ENCODE measurements at places on chromosomes 3 and 15.
A peak's percentile ranks its signal among the peaks of the same experiment; 100 is the strongest.

DNA sequence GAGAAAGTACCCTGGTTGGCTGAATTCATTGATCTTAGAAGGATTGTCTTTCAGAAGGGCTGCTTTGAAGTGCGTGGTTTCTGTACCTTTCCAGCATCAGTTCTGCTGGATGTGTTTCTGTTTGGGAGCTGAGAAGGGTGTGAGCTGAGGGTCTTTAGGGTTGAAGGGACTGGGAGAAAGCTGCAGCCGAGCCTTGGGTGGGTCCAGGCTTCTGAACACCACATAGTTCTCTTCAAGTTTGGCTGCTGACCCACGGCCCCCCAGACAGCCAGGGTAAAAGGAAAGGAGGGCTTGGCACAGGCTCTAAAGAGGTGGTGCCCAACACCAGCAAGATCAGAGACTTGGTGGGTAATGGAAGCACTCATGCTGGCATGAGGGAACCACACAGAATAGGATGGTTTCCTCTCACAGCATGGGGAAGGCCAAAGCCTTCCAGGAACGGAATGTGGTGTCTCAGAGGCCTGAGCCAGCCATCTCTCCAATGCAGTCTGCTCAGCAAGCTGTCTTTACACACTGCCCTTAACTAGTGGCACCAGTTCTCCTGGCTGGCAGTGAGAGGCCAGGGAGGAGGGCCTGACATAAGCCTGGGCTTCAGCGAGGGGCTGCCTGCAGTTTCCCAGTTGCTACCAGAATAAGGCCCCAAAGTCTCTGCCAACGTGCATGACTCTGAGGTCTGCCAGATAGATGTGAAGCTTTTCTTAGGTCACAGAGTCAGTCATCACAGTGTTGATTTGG lies 239.0 kb upstream of the TRIM42 start:
- DNase-seq: no peak

GRCh38 chr3:45128950-45129349 lies 17.2 kb downstream of the CDCP1 start:
- no peak for DNase-seq

DNA sequence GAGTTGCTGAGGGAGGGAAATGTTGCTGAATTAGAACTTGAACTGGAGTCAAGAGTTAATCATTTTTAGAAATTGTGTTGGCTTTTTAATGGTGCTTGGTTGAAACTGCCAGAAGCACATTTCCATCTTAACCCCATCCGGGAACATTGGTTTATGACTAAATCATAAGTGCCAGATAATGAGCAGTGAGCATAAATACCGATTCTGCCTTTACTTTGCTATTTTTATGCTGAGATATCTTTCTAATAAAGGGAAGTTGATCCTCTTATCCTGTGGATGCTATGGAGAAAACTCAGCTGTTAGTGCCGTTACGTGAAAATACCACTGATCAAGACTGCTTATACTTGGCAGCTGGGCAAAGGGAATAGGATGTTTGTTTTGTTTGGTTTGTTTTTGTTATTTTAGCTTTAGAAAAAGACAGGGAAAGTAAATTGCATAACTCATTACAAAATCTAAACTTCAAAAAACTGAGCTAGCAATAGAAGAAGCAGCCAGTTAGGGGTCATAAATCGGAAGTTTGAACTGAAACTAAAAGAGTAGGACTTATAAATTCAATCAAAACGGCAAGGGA lies 813.1 kb downstream of the NAALADL2 start:
- no peak for DNase-seq

DNA sequence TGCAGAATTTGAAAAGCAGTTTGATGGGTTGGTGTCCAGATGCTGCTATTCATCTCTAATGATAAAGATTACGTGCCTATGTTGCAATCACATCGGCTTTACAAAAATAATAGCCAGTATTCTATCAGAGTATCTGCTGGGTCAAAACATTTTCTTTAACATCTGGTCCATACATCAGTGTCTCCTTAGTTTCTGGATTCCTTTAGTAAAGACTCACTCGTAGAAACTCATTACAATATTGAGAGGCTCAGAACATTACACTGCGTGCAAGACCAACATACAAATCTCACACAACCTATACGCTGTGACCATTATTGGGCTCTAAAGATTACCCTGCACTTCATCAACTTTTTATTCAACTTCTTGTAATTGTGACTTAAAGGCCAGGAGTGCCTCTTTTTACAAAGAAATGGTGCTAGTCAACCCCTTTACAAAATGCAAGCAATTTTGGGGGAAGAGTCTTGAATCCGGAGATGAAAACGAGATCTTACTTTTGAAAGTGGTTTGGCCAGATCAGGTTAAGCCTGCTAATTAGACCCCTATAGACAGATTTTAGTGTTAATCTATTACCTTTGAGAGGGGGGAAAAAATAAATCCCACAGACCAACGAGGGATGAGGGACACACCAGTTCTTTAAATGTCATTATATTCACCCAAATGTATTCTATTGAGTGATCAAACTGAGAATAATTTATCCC lies 2.9 kb downstream of the TRA2B start:
- DNase-seq: no peak

- no peak for DNase-seq
Observed at GRCh38 chr3:177358977-177359592, 161.8 kb upstream of the TBL1XR1 start.

DNA sequence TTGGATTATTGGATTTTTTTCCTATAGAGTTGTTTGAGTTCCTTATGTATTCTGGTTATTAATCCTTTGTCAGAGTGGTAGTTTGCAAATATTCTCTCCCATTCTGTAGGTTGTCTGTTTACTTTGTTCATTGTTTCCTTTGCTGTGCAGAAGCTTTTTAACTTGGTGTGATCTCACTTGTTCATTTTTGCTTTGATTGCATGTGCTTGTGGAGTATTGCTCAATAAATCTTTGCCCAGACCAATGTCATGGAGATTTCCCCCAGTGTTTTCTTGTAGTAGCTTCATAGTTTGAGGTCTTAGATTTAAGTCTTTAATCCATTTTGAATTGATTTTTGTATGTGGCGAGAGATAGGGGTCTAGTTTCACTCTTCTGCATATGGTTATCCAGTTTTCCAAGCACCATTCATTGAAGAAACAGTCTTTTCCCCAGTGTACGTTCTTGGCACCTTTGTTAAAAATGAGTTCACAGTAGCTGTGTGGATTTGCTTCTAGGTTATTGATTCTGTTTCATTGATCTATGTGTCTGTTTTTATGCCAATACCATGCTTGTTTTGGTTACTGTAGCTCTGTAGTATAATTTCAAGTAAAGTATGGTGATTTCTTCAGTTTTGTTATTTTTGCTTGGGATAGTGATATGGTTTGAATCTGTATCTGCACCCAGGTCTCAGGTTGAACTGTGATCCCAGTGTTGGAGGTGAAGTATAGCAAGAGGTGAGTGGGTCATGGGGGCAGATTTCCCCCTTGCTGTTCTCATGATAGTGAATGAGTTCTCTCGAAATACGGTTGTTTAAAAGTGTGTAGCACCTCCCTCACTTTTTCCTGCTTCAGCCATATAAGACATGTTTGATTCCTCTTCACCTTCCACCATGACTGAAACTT lies 46.1 kb upstream of the TNFSF10 start:
- no peak for DNase-seq

GRCh38 chr3:171955598-171955997 lies 83.8 kb upstream of the FNDC3B start:
- DNase-seq: no peak

- no peak for DNase-seq
Observed at GRCh38 chr3:168850109-168850508, 754.4 kb upstream of the GOLIM4 start.

DNA sequence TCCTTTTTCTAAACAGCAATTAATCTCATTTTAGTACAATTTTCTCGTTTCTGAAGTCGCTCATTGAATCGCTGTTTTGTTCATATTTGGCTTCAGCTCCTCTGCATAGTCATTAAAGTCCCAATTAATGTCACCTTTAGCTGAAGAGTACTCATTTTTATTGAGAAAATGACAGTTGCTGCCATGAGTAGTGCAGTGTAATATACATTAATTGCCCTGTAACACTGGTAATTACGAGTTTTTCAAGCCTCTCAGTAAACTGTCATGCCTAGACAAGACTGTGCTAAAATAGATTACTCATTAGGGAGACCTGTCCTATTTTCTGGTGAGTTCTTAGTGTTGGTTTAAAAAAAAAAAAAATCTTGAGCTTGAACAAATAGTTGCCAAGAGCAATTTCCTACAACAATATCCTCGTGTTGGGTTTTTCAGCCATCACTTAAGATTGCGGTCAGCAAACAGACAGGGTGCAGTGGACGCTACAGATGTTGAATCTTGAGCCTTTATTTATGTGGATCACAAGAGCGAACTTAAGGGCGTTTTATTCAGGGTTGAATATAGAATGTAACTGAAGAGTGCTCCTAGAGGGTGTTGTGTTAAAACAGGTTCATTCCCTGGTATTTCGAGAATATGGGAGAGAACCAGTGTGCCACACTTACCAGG lies 176.0 kb downstream of the CDIN1 start:
- DNase-seq: no peak

GRCh38 chr15:79436037-79436780 lies 4.1 kb downstream of the MINAR1 start:
- no peak for DNase-seq

DNA sequence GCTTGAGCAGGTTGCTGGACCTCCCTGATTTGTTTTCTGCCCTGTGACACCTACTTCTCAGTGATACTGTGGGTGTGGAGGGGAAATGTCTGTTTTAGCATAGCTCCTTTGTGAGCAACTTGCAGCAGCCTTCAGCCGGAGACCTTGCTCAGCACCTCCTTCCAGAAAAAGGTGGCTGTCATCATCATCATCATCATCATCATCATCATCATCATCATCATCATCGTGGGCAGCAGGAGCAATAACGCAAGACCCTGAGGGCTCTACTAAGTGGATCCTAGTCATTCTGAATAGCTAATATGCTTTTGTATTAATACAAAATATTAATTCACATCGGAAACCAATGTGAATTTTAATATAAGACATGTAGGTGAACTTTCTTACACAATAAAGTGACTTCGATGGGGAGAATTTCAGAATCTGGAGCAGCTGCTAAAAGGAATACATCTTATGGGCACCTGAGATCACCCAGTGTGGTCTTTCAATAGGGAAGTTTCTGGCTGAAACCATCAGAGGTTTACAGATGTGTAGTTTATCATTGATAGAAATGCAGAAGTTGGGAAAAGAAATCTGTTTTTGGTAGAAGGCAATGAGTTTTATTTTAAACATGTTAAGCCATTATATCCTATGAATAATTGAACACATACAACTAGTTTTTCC lies 8.6 kb downstream of the GABRR3 start:
- no peak for DNase-seq

DNA sequence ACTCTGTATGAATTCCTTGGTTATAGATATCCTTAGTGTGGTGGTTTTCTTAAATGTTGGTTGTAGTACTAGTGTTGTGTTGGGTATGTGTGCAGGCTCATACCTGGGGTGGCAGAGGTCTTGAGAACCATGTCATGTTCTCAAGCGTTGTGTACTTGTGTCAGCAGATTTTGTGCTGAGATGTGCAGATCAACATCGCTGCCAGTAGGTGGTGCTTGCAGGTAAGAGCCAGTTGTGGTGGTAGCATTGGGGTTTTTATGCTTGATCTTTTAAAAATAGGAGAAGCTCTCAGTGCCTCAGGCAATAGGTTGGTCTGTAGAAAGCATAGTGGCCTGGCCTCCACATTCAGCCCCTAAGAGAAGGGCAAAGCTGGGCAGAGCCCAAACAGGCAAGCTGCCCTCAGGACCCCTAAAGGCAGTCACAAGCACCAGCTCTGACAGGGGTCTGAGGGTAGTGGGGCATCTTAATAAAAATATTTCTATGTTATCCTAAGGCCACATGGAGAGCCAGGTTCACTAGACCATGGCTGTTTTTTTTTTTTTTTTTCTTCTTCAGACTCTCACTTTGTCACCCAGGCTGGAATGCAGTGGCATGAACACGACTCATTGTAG lies 164.0 kb downstream of the IL20RB start:
- DNase-seq: peak; percentile 11

GRCh38 chr3:31576521-31576920 lies 43.8 kb downstream of the STT3B start:
- no peak for DNase-seq

GRCh38 chr3:194251891-194252560 lies 99.1 kb downstream of the CPN2 start:
- no peak for DNase-seq

DNA sequence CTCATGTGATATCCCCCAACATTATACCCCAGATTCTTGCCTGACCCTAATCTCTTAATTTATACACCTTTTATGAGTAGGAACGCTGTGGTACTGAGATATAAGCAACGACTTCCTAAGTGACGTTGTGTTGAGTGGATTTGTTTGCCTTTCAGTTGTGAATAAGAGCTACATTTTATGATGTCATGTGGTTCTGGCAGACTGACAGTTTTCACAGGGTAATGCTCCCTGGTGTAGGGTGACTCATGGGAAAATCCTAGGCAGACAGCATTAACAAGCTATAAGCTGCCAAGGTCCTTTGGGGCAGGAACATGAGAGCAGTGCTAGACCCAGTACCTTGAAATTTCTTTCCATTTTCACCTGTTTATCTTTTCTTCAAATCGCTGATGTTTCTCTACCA lies 11.2 kb downstream of the C3orf52 start:
- DNase-seq: peak; percentile 94

GRCh38 chr3:141331377-141332318 lies 36.7 kb upstream of the ZBTB38 start:
- peak; percentile 54 for DNase-seq

GRCh38 chr3:17158941-17159682 lies 274.4 kb downstream of the PLCL2 start:
- no peak for DNase-seq

- peak; percentile 45 for DNase-seq
Observed at GRCh38 chr3:120559242-120560061, 36.7 kb upstream of the NDUFB4 start.

DNA sequence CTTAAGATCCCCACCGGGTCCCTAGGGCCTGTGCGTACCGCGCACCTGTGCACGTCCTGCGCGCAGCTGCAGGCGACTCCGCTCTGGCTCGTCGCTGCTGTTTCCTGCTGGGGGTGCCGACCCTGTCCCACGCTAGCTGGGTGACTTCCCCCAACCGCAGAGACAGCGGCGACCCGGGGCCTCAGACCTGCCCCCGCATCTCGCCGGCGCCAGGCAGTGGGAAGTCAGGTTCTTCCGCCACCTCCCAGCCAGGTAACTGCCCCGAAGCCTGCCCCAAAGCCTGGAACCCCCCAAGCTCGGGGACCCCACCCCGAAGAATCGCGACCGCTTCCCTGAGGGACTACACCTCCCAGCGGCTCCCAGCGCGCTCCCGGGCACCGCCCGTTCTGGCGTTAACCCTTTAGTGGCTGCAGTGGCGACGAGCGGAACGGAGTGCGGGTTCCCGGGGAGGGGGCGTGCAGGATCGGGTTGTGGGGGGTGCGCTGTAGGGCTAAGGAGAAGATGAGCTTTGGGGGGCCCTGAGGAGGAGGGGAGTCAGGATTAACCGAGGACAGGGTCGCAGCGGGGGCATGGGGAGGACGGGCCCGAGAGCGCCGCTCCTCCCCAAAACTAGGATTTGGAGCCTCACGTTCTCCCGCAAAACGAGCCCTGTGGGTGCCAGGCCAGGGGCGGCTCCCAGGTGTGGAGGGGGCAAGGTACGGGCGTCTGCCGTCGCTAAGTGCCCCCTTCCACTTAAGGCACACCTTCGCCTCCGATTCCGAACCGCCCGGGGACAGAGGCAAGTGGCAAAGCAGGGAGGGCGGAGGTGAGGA lies 589 bp downstream of the NEIL1 start:
- no peak for DNase-seq

GRCh38 chr3:188568736-188569135 lies 414.8 kb downstream of the LPP start:
- no peak for DNase-seq

Data from SW 1271 (cell line).